ENCODE measurements at places on chromosomes 4 and X. TPM values are rescaled to one million over a fixed set of nuclear protein-coding genes. Genes with fewer than 3 reads are reported as not detected.

ASMT gene
- total RNA-seq, result not detected

ASB12 gene
- total RNA-seq, result not detected

GATA1 gene
- total RNA-seq, result not detected

NONO gene
- total RNA-seq, result 445 TPM

UGT2B17 gene
- total RNA-seq, result not detected

DNA sequence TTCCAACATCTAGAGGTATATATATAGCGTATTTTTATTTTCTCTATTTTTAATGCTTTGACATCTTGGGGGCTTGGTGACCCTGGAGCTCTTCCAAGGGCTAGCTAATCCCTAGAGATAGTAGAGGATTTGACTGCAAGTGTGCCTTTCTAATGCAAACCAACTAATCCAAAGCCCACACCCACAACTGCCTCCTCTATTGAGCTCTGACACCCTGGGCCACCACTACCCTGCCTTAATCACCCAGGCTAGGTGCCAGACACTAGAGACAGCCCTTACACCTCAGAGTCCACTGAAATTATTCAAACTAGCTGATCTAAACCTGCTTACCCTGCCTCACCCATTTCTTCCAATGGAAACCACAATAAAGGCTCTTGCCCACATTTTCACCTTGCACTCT lies 69.6 kb upstream of the ATXN3L start:
- DNase-seq, result no peak

DNA sequence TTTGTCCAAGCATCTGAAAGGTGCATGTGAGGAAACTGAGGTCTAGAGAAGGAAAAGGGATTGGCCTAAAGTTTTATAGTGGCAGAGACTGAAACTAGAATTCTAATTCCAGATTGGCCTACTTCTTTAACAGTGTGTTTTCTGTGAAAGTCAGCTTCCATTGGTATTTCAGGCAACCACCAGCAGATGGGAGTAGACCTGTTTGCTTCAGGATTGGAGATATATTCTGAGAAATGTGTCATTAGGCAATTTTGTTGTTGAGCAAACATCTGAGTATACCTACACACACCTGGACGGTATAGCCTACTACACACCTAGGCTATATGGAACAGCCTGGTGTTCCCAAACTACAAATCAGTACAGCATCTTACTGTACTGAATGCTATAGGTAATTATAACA lies 207.3 kb upstream of the RADX start:
- DNase-seq, result no peak

- no peak for DNase-seq
Measured at GRCh38 chr4:123517971-123518370, 121.4 kb downstream of the SPRY1 start.
